NCI-H1417 (cell line): ENCODE measurements at places on chromosomes 13 and 19.

- DNase-seq, result no peak
Observed at GRCh38 chr19:16847430-16847829, 18.2 kb downstream of the SIN3B start.

DNA sequence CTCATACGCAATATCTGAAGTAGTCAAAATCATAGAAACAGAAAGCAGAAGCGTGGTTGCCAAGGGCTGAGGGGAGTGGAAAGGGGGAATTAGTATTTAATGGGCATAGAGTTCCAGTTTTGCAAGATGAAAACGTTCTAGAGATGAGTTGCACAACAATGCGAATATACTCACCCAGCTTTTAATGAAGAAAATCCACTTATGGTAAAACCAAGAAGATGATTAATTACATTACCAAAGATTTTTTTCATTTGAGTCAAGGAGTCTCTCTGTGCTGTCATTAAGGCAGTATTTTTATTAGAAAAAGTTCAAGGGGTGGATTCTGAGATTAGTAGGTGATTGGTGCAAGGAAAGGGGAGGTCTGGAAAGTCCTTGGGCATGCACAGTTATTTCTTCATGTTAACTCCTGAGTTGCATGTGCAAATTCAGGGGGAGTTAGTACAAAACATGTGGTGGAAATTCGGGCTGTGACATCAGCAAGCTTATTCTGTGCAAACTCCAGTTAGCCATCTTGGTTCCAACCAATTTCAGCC lies 6.9 kb upstream of the CBY2 start:
- DNase-seq, result no peak

- peak; percentile 78 for DNase-seq
Observed at GRCh38 chr19:39671739-39672363, 16.1 kb downstream of the LGALS16 start.

- no peak for DNase-seq
Observed at GRCh38 chr13:29457299-29457698, 138.2 kb downstream of the SLC7A1 start.

DNA sequence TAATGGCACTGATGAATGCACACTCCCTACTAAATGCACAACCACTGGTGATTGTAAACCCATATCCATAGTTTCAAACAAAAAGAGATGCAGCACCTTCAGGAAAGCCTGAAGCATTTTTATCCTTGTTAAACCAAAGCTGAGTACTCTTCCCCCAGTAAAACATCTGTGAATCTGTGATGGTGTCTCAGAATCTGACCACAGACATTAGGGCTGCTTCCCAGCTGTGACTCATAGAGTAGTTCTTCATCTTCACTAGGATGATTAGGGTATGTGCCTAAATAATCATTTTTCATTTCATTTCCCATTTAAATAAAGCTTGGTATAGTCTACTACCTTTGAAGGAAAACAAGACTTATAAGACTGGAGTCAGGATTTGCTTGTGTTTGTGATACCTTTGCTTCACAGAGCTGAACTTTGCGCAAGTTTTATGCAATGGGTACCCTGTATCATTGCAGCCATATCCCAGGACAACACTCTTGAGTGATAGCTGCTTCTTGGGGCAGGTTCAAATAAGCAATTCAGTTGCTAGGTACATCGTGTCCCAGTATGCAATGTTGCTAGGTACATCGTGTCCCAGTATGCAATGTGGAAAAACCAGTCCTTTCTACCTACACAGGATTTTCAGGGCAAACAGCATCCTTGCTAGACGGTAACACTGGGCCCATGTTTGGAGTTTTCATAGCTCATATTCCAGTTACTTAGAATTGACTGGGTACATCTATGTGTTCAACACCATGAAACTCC lies 277.1 kb downstream of the IRS2 start:
- no peak for DNase-seq

DNA sequence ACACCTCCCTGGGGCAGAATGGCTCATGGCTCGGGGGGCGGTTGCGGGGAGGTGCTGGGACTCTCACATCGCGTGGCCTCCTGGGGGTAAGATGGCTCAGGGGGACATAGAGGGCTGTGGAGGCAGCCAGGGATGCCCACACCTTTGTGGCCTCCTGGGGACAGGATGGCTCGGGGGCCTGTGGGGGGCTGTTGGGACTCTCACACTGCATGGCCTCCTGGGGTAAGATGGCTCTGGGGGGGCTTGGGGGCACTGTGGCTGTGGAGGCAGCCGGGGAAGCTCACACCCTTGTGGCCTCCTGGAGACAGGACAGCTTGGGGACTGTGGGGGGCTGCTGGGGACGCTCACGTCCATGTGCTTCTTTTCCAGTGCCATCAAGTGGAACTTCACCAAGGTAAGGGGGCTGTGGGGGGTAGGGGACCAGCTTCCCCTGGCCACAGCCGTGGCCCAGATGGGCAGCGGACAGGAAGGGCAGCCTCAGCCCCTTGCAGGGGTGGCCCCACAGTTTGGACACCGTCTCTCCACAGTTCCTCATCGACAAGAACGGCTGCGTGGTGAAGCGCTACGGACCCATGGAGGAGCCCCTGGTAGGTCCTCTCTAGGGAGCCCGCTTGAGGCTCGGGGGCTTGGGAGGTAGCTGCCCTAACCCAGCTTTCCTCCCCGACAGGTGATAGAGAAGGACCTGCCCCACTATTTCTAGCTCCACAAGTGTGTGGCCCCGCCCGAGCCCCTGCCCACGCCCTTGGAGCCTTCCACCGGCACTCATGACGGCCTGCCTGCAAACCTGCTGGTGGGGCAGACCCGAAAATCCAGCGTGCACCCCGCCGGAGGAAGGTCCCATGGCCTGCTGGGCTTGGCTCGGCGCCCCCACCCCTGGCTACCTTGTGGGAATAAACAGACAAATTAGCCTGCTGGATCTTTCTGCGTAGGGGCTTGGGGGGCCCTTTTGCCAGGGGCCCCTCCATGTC lies 2.4 kb downstream of the GPX4 start:
- DNase-seq, result no peak

GRCh38 chr13:48012668-48013067 lies 11.6 kb upstream of the SUCLA2 start:
- no peak for DNase-seq

- no peak for DNase-seq
Observed at GRCh38 chr19:38686530-38686888, 39.1 kb downstream of the ACTN4 start.

- DNase-seq, result no peak
Observed at GRCh38 chr13:98222081-98222554, 45.0 kb upstream of the RNF113B start.

DNA sequence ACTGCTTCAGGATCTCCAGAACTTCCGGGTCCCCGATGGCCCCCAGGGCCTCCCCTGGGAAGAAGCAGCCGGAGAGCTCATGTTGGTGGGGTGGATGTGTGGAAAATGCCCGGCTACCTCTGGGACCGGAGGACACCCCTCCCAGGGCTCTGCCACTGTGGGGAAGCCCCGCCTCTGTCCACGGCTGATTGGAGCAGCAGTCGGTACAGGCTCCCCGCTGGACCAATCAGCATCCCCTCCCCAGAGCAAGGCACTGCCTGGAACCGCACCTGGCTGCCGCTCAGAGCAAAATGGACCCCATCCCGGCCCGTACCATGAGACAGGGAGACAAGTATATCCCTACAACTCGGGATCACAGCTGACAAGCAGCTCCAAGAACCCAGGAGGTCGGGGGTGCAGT lies 6.4 kb downstream of the DOHH start:
- no peak for DNase-seq

DNA sequence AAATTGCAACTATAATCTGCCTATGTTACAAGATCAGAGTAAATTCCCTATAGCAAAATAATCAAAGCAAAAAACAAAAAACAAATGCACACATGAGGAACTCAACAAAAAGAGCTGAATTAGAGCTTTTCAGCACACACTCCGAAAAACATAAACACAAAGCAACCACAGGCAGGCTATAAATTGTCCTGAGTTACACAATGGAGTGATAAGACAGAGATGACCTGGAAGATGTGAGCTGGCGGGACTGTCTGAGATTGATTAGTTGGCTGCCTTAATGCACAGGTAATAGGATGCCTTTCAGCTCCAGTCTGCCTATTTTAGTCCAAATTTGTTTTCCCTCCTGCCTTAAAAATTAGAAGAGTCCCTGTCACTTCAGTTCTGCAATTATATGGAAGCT lies 159.0 kb upstream of the FNDC3A start:
- peak; percentile 15 for DNase-seq

DNA sequence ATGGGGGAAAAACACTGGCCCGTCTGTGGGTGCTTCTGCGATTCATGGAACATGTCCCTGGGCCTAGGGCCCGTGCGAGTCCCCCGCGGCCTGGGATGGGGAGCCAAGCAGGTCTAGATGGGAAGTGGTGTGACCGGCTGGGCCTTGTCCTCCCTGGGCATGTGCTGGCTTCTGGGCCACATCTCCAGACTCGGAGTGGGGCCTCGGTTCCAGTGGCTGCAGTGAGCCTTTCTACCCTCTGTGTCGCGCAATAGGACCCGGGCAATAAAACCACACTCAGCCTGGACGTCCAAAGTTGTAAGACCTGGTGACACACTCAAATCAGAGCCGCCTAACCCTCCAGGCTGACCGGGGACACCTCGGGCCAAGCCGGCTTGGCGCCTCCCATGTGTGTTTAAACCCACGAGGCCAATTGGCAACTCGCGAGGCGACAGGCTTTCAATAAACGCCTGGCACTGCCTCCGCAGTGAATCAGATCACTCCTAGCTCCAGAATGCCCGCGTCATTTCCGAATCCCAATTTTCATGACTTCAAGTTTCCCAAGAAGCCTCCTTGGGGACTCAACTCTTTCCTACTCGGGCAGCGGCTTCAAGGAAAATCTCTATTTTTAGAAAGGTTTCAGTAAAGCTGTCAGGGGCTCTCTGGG lies 57.3 kb downstream of the KLF2 start:
- no peak for DNase-seq

GRCh38 chr13:111139873-111140561 lies 24.9 kb downstream of the ARHGEF7 start:
- DNase-seq, result peak; percentile 84

DNA sequence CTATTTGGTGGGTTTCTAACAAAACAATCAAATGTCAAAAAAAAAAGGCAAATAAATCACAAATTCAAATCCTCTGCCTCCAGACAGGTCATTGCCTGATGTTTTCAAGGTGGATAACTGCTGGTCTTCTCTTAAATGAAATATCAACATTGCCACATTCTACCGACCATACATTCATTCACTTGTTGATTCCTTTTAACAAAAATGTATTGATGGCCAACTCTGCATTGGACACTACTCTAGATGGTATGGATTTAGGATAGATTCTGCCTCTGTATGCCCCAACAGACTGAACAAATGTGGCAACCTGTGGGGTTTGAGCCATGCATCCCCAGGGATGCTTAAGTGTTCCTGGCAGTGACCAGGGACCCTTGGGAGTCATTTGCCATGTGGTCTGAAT lies 87.6 kb upstream of the STK24 start:
- no peak for DNase-seq

DNA sequence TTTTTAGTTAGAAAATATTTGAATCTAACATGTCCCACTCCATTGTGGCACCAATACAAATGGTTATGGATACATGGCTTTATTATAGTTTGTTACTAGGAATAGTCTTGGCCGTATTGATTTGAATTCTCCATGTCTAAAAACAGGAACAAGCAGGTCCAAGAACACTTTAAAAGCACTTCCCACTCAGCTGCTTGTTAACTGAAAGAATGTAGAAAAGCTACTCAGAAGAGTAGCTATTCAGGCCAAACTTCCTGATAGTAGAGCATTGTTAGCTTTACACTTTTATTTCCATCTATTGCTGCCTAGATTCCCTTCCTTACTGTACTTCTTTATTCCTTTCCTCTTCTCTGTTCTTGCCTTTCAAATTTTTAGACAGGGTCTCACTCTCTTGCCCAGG lies 6.9 kb downstream of the PIBF1 start:
- no peak for DNase-seq

GRCh38 chr19:49552749-49553148 lies 24.9 kb downstream of the RCN3 start:
- no peak for DNase-seq

- no peak for DNase-seq
Observed at GRCh38 chr13:111043575-111043982, 71.5 kb upstream of the ARHGEF7 start.

DNA sequence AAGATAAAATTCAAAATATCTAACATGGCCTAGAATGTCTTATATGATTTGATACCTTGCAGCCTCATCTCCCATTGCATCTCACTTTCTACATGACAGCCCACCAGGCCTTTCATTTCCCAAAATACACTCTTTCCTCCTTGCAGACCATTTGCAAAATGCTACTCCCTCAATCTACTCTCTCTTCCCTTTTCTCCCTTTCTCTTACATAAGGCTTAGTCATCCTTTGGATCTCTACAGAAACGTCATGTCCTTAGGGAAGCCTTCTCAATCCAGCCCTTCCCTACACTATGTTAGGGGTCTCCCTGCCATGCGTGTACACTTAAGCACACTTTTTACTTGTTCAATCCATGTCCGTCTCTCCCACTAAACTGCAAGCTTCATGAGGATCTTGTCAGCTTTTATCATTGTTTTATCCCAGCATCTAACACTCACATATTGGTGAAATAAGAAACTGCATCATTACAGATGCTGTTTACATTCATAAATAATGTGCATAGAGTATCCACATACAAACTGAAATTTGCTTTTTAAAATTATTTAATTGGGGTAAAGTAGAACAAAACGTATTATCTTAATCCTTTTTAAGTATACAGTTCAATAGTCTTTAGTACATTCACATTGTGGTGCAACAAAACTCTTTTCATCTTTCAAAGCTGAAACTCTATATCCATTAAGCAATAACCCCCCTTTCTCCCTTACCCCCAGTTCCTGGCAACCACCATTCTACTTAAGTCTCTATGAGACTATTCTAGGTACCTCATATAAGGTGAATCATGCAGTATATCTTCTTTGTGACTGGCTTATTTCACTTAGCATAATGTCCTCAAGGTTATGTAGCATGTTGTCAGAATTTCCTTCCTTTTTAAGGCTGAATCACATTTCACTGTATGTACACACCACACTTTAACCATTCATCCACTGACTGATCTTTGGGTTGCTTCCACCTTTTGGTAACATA lies 11.5 kb upstream of the WBP4 start:
- DNase-seq, result no peak

- DNase-seq, result no peak
Observed at GRCh38 chr13:97387485-97387839, 46.5 kb upstream of the RAP2A start.

DNA sequence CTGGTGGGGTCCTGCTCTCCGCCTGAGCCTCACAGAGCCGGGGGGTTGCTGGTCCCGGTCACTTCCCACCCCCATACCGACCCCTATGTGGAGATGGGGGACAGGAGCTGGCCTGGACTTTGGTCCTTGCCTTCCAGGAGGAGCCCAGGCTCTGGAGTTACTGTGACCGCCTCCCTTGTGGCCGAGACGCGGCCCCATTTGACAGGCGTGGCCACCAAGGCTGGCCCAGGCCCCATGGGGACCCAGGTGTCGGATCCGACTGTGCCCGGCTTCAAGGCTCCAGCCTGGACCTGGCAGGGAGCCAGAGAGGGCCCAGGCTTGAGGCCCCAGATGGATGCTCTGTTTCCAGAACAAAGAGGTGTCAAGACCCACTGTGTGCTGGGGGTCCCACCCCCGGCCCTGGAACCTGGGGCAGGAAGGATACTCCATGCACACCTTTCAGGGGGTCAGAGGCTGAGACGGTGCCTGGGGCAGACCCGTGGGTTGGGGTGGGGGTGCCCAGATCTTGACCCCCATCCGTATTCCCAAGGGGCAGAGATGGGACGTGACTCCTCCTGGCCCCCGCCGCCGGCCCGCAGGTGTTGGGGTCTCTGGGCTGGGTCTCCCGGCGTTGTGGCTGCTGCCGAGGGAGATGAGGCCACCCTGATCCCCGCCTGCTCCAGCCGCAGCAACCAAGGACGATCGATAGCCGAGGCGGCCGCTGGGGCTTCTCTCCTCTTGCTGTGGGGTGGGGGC lies 47.8 kb upstream of the TCF3 start:
- DNase-seq, result no peak

GRCh38 chr19:39246951-39247669 lies 1.5 kb downstream of the IFNL4 start:
- DNase-seq, result peak; percentile 5
